Vagina (tissue), 2 donors: ENCODE measurements at places on chromosomes 16 and 17. TPM values are rescaled to one million over a fixed set of nuclear protein-coding genes. Genes with fewer than 3 reads are reported as not detected.

The FBXW10 gene
- total RNA-seq, result 0.25 TPM

DNA sequence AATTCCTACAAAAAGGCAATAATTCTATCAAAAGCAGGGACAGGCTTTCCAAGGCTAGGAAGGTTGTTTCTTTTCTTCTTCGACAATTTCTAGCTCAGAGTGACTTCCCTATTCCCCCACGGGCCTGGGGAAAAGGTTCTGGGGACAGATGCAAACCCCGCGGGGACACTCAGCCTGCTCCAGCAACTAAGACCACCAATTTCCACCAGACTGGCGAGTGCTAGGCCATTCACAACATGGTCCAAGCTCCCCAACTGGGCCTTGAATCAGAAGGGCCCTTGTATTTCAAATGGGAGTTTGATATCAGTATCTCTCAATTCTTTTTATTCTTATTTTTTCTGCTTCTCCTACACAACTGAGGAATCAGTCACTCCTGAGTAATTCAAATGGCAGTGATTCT lies 86.7 kb downstream of the USP31 start:
- H3K4me3 ChIP-seq, result no peak overlapping the region
- no peak for DNase-seq
- no peaks in the 10 kb centered on the region for H3K4me1 ChIP-seq
- H3K27ac ChIP-seq, result no peak overlapping the region
- H3K27me3 ChIP-seq, result no peaks in the 10 kb centered on the region
- H3K36me3 ChIP-seq, result peaks cover 5% of the 10 kb centered on the region

DNA sequence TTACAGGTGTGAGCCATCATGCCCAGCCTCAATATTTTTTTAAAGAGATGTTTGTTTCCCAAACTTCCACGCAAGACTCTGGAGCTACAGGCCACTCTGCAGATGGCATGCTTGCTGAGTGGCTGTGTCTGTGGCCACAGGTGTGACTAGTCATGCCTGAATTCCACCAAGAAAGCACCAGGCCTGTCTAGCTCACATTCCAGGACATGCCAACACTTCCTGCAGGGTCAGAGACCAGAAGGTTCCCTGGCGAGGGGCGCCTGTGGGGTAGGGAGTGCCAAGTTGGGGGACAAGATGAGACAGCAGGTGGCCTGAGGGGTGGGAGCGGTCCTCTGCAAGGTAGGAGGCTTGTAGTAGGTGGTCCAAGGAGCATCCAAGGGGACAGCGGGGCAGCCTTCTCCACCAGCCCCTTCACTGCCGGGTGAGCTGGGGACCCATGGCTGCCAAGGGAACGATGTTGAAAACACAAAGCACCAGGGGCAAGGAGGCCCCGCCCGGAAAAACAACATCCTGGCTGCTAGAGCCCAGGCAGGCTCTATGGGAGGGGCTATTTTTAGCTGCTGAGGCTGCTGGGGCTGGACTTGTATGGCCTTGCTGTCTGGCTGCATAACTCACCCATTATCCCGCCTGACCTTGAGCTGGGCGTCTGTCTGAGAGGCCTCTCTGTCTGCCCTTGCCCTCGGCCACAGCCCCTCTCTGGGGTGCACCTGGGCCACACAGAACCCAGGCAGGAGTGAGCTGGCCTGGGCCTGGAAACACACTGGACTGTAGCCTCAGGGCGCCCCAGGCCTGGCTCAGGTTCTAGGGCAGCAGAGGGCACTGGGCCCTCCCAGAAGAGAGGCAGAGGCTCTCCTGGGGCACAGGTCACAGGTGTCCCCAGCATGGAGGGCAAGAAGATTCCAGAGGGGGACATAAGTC lies 5.7 kb downstream of the TRIM47 start:
- H3K4me1 ChIP-seq, result peaks cover 78% of the 10 kb centered on the region
- peak overlapping the region; percentile 99 for H3K27ac ChIP-seq
- H3K27me3 ChIP-seq, result no peaks in the 10 kb centered on the region
- H3K36me3 ChIP-seq, result no peaks in the 10 kb centered on the region
- peak overlapping the region; percentile 14 for H3K4me3 ChIP-seq

The TMEM100 gene
- total RNA-seq, result 20.6 TPM

The SMTNL2 gene
- total RNA-seq, result 2.5 TPM

The TBC1D3B gene
- 3.4 TPM for total RNA-seq

DNA sequence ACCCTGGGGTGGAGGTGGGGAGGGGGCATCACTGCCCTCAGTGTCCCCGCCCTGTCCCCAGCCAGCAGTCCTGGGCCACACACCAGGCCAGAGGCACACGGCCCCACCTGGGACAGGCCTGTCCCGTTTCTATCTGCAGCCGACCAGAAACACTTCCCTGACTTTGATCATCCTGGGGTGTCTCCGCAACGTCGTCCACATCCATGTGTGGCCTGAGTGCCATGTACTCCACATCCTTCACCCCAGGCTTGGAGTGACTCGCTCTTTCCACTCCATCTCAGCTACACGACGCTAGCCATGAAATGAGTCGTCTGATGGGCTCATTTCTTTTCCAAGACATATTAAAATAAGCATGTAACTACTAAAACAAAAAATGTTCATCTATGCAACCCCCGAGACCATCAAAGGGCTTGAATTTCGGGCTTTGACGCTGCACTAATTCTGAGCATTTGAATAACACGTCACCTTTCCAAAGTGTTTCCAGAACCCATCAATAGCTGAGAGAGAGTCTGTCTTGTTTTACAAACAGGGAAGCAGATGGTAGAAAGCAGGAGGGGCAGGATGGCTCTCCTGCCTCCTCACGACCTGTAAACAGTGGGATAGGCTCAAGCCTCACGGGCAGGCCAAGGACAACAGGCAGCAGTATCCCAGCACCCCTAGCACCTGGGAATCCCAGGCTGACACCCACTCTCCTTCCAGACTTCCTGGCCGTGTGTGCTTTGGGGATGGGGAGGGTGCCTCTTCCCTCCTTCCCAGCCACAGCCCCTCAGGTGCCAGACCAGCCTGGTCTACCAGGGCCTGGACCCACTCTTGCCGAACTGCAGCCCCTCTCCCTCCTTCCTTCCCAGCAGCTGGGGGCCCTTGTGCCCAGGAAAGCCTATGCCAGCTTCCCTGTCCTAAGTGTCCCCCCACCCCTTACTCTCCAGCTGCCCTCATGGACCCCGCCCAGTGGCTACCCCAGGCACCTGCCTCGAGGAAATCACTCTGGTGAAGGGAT lies 20.0 kb upstream of the RASD1 start:
- peaks cover 5% of the 10 kb centered on the region for H3K36me3 ChIP-seq
- H3K4me3 ChIP-seq, result no peak overlapping the region
- H3K4me1 ChIP-seq, result peaks cover 13% of the 10 kb centered on the region
- H3K27me3 ChIP-seq, result no peaks in the 10 kb centered on the region
- no peak for DNase-seq

DNA sequence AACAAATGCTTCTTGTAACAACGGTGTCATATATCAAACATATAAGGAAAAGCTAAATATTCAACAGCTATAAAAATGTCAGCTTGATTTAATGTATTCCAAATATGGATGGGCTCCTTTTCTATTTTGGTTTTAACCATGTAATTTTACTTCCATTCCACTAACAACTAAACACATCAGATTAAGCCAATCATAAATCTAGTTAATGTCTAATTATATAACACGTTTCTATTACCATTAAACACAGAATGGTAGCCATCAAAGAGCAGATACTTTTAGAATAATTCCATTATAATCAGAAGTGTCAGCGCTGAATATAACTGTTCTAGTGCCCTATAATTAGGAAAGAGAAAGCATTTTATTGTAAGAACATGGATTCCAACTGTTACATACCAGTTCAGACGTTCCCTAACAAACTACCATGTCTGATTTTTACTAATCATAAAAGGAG lies 10.0 kb downstream of the CMC2 start:
- no peaks in the 10 kb centered on the region for H3K4me1 ChIP-seq
- DNase-seq, result no peak
- H3K4me3 ChIP-seq, result peak overlapping the region; percentile 8
- no peak overlapping the region for H3K27ac ChIP-seq

The NT5M gene
- total RNA-seq, result 3.2 TPM

The ADAM11 gene
- 3.7 TPM for total RNA-seq

DNA sequence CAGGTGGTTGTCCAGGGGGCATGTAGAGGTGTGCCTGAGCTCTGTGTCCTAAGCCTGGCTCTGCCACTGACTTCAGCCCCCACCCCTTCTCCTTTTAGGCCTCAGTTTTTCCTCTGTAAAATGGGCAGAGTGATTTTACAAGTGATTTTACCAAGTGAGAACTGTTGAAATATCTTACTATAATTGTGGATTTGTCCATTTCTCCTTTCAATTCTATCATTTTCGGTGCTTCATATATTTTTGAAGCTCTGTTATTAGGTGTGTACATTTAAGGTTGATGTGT lies 21.7 kb upstream of the HOXB9 start:
- no peak overlapping the region for H3K4me3 ChIP-seq
- no peak for DNase-seq
- H3K27me3 ChIP-seq, result no peaks in the 10 kb centered on the region
- H3K36me3 ChIP-seq, result no peaks in the 10 kb centered on the region
- H3K27ac ChIP-seq, result no peak overlapping the region
- H3K4me1 ChIP-seq, result peaks cover 16% of the 10 kb centered on the region

The SCNN1G gene
- total RNA-seq, result 26.5 TPM

DNA sequence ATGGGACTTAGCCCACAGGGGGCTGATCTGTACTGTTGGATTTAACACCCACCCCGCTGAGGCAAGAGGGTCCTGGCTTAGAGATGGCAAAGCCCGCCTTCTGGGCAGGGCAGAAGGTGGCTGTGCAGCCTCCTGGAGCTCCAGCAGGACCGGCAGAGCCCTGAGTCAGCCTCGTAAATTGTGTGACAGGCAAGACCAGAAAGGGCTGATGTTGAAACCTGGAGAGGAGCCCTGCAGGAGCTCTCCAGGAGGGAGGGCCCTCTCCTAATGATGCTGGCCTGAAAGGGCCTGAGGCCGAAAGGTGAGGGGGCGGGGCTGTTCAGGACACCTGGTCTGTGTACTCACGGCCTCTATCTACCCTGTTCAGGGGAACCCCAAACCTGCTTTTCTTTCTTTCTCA lies 22.5 kb upstream of the MYO15B start:
- H3K27me3 ChIP-seq, result no peaks in the 10 kb centered on the region
- H3K4me3 ChIP-seq, result no peak overlapping the region
- H3K36me3 ChIP-seq, result peaks cover 5% of the 10 kb centered on the region
- H3K4me1 ChIP-seq, result no peaks in the 10 kb centered on the region

The SLC2A4 gene
- 3.2 TPM for total RNA-seq

- H3K4me3 ChIP-seq, result no peak overlapping the region
- no peaks in the 10 kb centered on the region for H3K36me3 ChIP-seq
- H3K27ac ChIP-seq, result peak overlapping the region; percentile 34
These were observed 40.2 kb upstream of the CIBAR2 start for GRCh38 chr16:85152414-85153030.

GRCh38 chr17:3035256-3035967 lies 28.0 kb downstream of the OR1D5 start:
- H3K4me1 ChIP-seq, result no peaks in the 10 kb centered on the region
- H3K36me3 ChIP-seq, result no peaks in the 10 kb centered on the region
- no peak overlapping the region for H3K27ac ChIP-seq
- no peak overlapping the region for H3K4me3 ChIP-seq

GRCh38 chr17:78323826-78324390 lies 36.0 kb downstream of the SOCS3 start:
- DNase-seq, result no peak
- no peaks in the 10 kb centered on the region for H3K27me3 ChIP-seq
- H3K4me1 ChIP-seq, result peaks cover 41% of the 10 kb centered on the region
- no peaks in the 10 kb centered on the region for H3K36me3 ChIP-seq
- H3K4me3 ChIP-seq, result peak overlapping the region; percentile 30

DNA sequence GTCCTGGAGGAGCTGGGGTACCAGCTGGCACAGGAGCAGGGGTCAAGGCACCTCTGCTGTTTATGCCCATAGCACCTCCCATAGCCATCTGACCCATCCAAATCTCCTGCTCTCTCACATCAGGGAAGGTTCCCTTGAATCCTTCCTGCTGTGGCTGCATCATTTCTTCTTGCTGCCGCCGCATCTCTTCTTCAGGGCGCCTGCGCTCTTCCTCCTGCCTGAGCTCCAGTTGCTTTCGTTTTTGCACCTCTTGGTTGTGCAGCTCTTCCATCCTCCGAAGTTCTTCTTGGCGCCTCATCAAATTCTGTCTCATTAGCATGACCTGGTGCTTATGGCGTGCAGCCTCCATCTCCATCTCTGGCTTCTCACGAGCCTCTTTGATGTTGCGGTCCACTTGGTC lies 2.0 kb upstream of the NOB1 start:
- H3K36me3 ChIP-seq, result peaks cover 5% of the 10 kb centered on the region
- no peak overlapping the region for H3K27ac ChIP-seq
- H3K4me1 ChIP-seq, result peaks cover 23% of the 10 kb centered on the region
- no peaks in the 10 kb centered on the region for H3K27me3 ChIP-seq
- H3K4me3 ChIP-seq, result no peak overlapping the region

DNA sequence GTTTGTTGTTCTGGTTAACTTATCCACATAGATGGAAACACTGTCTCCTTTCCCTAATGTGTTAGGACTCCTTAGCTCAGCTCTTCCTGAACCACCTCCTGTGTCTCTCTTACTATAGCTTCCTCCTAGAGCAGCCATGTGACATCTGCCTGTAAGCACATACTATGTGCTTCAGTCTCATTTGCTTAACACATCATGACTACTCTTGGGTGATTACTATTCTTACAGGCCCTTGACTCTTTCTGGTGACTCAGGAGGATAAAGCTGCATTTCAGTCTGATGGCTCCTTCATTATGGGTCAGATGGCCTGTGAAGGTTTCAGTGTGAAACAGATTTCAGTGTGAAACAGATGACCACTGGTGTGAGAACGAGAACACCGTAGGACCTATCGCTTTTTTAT lies 320 bp upstream of the KRTAP4-2 start:
- H3K27me3 ChIP-seq, result no peaks in the 10 kb centered on the region
- peak overlapping the region; percentile 44 for H3K27ac ChIP-seq
- DNase-seq, result no peak
- peaks cover 4% of the 10 kb centered on the region for H3K4me1 ChIP-seq

DNA sequence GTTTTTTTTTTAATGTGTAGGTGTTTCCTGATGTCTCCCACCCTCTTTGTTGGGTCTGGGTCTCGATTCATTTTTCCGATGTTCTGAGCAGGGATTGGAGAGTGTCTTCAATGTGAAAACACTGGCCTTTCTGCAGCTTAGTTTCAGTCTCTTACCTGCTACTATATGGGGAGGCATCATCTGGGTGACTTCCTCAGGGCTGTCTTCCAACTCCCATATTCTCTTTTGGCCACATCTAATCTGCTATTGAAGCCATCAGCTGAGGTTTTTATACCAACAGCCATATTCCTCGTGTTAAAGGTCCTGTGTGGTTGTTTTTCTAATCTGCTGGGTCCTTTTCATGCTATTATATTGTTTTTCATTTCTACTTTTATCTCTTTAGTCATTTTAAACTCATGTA lies 13.2 kb upstream of the SSTR5 start:
- H3K4me1 ChIP-seq, result peaks cover 6% of the 10 kb centered on the region
- no peak overlapping the region for H3K4me3 ChIP-seq
- no peaks in the 10 kb centered on the region for H3K36me3 ChIP-seq
- DNase-seq, result no peak
- no peak overlapping the region for H3K27ac ChIP-seq

DNA sequence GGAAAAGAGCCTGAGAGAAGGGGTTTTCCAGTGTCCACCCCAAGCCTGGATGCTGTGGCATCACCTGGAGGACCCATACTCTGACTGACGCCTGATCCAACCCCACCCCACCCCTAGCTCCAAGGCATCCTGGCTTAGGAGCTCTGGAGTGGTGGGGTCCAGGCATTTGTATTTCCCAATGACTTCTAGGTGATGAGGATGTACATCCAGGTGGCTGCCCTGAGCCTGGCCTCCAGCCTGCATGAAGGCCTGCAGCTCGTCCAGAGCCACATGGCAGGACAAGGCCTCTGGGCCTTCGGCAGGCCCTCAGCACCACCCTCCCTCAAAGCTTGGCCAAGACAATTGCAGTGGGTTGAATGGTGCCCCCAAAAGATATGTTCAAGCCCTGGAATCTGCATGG lies 347.5 kb downstream of the C16orf95 start:
- H3K36me3 ChIP-seq, result no peaks in the 10 kb centered on the region
- no peak overlapping the region for H3K4me3 ChIP-seq
- DNase-seq, result no peak
- no peaks in the 10 kb centered on the region for H3K4me1 ChIP-seq
- no peaks in the 10 kb centered on the region for H3K27me3 ChIP-seq
